Gastroesophageal sphincter (tissue), 4 donors: ENCODE measurements at places on chromosomes 16 and 17. TPM values are rescaled to one million over a fixed set of nuclear protein-coding genes. Genes with fewer than 3 reads are reported as not detected.

TM4SF5 gene
- total RNA-seq = not detected

DNA sequence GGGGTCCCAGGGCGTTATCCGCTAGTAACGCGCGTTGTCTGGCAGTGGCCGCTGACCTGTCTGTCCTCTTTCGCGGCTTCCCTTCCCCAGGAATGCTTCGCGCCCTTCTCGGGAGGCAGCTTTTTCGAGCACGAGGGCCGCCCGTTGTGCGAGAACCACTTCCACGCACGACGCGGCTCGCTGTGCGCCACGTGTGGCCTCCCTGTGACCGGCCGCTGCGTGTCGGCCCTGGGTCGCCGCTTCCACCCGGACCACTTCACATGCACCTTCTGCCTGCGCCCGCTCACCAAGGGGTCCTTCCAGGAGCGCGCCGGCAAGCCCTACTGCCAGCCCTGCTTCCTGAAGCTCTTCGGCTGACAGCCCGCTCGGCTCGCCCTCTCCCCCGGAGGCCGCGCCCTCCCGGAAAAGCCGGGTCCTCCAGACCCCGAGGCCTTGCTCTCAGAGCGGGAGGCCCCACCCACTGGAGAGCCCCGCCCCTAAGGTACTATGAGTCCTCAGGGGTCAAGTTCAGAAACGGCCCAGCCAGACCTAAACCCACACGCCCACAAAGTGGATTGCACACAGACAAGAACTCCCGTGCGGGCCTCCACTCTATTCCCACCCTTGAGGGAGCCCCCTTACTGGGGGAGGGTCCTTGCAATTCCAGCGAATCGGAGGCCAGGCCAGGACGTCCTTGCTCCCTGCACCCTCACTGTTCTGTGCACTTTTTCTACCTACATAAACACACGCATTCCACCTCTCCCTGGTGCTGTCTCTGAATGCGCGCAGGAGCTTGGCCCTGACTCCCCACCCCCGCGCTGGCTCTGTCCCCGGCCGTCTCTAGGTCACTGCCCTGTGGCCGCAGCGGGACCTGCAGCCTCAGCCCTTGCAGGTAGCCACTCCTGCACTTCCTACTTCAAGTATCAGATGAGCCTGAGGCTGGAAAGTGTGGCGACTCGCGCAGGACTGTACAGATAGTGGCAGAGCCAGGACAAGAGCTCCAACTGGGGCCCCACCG is 5.4 kb upstream of the SLC5A2 start:
- no peak for ATAC-seq

MAP1LC3B gene
- 53.9 TPM for total RNA-seq

IKZF3 gene
- total RNA-seq = 1.2 TPM

- ATAC-seq = no peak
Measured at GRCh38 chr17:83090444-83091256, 11.2 kb downstream of the METRNL start.

DNA sequence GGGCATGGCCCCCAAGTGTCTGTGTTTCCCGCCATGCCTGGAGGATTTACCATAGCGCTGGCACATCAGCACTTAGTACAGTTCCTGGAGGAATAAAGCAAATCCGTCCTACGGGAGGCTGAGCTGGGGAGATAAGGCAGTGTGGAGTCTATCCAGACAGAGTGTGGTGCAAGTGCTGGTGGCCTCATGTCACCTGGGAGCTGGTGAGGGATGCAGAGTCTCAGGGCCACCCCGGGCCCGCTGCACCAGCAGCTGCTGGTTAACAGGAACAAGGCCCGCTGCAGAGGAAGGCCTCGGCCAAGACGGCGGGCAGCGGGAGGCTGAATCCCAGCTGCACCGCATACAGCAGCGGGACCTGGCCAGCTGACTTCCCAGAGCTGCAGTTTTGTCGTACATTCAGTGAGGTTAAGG is 57.3 kb upstream of the CDC42EP4 start:
- no peak for ATAC-seq

ARMC5 gene
- total RNA-seq = 7.8 TPM

DNA sequence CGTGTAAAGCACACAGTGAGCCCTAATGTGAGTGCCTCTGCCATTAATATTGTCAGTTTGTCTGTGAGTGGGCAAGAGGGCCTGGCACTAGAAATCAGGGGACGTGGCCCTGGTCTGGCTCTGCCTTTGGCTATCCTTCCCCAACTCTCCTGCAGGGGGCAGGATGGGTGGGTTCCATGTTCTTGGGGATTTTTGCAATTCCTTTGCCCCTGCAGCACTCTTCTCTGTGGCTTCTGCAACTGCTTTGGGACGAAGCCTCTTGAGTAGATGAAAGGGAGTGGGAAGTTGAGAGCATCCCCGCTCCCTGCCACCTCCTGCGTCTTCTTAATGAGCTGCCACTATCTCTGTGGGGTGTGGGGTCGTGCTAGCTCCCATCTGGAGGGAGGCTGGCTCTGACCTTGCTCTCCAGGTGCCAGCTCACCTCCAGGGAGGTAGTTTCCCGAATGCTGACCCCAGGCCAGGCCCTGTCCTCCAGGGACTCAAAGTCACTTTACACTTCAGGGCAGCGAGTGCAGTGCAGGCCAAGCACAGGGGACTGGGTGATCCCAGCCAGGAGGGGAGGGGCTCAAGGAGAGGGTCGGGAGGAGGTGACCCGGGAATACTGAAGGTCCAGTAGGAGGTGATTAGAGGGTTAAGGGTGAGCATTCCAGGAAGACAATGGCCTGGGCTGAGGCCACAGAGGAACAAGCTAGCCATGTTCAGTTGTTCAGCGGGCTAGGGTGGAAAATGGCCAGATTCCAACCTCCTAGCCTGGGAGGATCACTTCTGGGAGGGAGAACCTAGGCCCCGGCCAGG is 121.0 kb upstream of the NLRP1 start:
- ATAC-seq = no peak

GRCh38 chr17:73643001-73643851 is 1.0 kb downstream of the SDK2 start:
- ATAC-seq = peak; percentile 32

- ATAC-seq = peak; percentile 82
Measured at GRCh38 chr17:16374146-16374938, 6.5 kb upstream of the UBB start.

PMFBP1 gene
- total RNA-seq = 0.81 TPM

DNA sequence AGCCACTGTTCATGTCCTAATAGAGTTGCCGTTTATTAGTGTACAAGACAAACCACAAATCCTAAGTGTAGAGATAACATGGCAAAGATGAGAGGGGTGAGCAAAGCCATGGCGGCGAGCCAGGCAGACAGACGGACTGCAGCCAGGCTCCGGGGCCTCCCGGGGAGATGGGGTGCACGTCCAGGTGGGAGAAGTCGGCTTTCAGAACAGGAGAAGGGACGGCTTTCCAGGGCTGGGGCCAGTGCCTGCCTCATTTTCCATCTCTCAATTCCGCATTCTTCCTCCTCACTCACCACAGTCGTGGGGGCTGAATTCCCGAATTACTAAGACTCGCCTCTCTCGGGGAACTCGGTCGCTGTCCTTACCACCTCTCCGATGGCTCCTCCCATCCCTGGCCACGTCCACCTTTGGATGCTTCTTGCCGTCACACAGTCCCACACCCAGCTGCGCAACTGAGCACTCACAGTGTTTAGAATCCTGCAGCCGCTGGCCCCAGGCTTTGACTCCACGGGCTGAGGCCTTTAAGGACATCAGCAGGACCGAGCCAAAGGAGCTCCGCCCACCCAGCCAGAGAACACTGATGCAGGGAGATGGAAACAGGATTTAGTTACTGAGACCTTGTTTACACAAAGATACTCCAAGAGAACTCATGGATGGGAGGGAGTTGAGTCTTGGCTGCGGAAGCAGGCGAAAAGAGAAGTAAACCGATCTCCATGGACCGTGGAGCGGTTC is 59.7 kb downstream of the RNF112 start:
- peak; percentile 96 for ATAC-seq

- ATAC-seq = no peak
Measured at GRCh38 chr16:28218109-28218508, 6.3 kb upstream of the XPO6 start.

AMDHD2 gene
- 29.1 TPM for total RNA-seq

DNA sequence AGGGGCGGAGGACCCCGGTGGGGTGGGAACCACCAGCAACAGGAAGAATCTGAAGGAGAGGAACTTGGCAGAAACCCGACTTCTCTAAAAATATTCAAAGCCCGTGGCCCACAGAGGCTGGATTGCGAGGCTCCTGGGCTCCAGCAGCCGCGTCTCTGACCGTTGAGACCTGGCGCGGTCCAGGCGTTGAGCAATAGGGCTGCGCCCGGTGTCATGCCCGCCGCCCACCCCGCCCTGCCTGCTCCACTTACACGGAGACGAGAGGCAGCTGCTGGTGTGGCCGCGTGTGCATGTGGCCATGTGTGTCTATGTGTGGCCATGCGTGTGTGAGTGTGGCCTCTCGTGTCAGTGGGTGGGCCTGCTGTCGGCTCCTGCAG is 83.6 kb downstream of the IRF8 start:
- ATAC-seq = peak; percentile 23

DNA sequence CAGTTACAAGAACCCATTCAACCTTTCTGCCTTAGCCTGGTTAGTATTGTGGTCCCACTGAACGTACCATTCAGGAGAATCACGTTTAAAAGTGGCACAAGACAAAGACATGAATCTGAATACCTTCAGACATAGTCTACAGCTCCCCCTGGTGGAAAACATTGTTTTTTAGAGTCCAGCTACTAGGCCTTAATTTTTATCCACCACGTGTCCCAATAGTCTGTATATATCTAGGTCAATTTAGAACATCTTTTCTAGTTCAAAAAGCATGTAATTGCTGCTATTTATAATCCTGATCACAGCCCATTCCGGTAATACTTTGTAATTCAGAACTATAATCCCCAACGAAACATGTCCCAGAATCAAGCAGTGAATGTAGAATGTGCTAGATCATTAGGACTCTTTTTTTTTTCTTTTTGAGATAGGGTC is 13.7 kb upstream of the GUCY2D start:
- ATAC-seq = peak; percentile 60

VMP1 gene
- 80.9 TPM for total RNA-seq

GRCh38 chr17:75240394-75241142 is 20.8 kb downstream of the GGA3 start:
- peak; percentile 57 for ATAC-seq

UTS2R gene
- total RNA-seq = not detected

DNA sequence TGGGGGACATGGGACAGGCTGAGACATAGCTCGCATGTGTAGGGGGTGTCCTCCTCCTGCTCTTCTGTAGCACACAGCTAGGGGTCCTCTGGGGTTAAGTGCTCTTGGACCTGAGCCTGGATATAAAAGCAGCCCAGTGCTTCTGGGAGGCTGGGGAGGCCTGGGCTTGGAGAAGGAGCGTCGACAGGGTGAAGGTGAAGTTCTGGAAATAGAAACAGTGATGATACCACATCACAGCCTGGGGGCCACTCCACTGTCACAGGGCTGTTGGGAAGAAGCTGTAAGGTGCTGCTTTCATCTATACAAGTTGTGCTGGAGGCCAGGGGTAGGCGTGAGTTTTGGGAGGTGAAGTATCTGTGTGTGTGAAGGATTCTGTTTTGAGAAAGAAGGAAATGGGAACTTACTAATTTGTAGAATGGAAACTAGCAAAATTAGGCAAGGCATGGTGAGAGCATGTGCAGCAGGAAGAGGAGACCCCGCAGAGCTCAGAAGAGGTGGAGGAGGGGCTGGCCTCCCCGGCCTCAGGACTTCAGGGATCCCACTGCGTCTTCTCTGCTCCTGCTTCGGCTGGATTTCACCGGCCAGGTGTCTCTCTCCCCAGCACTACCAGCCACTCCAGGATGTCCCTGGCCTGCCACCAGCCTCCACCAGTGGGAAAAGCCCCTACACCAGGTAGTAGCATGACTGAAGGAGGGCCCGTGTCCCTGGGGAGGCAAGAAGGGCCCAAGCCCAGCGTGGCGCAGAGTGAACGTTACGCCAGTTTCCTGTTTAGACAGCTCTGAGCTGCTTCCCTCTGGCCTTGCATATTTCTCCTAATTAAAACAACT is 19.4 kb downstream of the PLCG2 start:
- ATAC-seq = no peak

GRCh38 chr17:79927688-79928501 is 88.7 kb upstream of the CBX4 start:
- no peak for ATAC-seq

DNA sequence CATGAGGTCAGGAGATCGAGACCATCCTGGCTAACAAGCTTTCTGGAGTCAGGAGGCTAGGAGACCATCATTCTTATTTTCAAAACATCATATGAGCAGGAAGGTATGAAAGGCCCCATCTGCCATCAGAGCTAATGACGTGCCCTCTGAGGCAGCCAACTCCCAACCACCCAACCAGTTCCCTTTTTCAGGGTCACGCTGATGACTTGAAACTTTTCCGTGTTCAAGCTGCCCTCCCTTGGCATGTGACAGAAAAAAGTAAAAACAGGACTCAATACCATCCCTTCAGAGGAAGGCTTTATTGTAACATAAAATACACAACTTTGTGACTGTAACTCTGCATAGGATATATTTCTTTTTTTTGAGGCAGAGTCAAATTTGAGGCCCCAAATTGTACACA is 4.6 kb upstream of the GHDC start:
- ATAC-seq = no peak

RRAD gene
- total RNA-seq = 103 TPM

- ATAC-seq = peak; percentile 74
Measured at GRCh38 chr17:13024526-13025257, 6.9 kb upstream of the ELAC2 start.

DNA sequence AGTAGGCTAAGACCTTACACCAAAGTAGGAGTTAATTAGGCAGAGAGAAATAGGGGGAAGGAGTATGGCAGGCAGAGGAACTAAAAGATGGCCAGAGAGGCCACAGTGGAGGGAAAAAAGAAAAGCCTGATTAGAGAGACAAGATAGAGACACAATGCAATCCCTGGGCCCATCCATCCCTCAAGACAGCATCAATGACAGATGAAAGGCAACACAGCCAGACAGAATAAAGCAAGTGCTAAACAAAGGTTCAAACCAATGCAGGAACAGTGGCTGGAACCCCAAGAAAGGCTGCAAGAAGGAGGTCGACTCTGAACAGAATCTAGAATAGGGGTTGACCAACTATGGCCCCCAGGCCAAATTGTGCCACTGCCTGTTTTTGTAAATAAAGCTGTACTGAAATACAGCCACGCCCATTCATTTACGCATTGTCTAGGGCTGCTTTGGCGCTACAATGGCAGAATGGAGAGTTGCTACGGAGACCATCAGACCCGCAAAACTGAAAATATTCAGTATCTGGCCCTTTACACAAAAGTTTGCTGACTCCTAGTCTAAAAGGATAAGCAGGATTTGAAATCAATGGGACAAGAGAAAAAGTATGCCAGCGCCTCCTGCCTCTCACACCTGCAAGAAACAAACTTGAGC is 473.3 kb upstream of the PSMD7 start:
- ATAC-seq = no peak

STAT5B gene
- 96.8 TPM for total RNA-seq

GRCh38 chr17:64281962-64282752 is 19.1 kb upstream of the TEX2 start:
- ATAC-seq = peak; percentile 29

DNA sequence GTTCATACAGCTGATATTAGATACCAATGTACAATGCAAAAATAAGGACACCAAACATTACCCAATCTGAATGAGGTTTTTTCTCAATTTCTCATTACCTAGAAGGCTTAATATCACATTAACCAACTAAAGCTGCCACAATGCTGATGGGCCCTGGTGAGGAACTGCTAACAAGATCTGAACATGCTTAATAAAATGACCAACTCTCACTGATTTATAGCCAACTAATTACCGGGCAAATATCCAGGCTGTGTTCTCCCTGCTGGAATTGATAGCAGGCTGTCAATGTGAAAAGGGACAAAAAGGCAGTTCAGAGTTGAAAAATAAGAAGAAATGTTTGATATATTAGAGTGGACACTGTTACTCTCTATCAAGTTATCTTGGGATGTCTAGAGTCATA is 124.6 kb downstream of the TOX3 start:
- ATAC-seq = no peak

- ATAC-seq = no peak
Measured at GRCh38 chr17:64156670-64157069, 26.7 kb upstream of the ERN1 start.
